ENCODE measurements at places on chromosomes 4 and X.

DNA sequence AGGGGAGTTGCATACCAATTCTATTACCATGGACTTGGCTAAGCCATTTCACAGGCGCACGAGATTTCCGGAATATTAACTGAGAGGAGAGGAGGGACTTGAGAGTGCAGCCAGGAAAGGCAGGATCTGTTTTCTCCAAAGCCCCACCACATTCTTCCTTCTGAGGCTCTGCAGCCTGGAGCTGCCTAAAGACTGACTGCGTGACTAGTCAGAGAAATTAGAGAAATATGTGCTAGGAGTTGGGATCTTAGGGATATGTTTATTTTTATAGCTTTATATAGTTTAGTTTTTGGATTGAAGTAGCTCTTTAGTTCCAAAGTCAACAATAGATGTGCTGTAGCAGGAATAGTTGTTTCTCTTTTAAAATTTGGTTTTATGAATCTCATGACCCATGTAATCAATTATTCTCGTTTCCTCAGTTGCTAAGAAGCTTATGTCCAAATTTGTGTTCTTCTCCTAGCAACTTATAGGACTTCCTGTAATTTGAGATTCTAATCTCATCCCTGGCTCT is 300.1 kb upstream of the DDX53 start:
- DNase-seq = no peak

DNA sequence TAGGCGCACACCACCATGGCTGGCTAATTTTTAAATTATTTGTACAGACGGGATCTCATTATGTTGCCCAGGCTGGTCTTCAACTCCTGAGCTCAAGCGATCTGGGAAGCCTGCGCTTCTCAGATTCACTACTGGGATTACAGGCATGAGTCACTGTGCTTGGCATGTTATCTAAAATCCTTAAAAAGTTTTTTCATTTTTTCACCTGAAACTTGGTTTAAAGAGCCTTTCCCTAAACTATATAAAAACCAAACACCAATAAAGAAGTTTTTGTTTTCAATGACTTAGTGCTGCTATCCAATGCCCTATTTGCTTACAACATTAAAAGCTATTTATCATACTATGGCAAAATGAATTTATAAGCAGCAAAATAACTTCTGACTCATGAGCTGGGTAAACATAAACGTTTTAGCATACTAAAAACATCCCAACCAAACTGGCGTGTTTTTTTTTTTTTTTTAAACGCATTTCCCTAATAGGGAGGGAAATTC is 127.8 kb downstream of the UBE2K start:
- no peak for DNase-seq

DNA sequence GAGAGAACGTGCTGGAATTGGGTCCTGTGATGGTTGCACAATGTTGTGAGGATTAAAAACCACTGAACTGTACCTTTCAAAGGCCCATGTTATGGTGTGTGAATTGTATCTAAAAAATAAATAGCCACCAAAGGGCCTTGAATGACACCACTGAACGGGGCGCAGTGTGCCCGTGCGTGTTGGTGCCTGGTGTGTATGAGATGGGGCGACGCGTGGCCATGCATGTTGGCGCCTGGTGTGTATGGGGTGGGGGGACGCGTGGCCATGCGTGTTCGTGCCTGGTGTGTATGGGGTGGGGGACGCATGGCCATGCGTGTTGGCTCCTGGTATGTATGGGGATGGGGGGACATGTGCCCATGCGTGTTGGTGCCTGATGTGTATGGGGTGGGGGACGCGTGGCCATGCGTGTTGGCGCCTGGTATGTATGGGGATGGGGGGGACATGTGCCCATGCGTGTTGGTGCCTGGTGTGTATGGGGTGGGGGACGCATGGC is 66.6 kb upstream of the HELT start:
- DNase-seq = no peak

DNA sequence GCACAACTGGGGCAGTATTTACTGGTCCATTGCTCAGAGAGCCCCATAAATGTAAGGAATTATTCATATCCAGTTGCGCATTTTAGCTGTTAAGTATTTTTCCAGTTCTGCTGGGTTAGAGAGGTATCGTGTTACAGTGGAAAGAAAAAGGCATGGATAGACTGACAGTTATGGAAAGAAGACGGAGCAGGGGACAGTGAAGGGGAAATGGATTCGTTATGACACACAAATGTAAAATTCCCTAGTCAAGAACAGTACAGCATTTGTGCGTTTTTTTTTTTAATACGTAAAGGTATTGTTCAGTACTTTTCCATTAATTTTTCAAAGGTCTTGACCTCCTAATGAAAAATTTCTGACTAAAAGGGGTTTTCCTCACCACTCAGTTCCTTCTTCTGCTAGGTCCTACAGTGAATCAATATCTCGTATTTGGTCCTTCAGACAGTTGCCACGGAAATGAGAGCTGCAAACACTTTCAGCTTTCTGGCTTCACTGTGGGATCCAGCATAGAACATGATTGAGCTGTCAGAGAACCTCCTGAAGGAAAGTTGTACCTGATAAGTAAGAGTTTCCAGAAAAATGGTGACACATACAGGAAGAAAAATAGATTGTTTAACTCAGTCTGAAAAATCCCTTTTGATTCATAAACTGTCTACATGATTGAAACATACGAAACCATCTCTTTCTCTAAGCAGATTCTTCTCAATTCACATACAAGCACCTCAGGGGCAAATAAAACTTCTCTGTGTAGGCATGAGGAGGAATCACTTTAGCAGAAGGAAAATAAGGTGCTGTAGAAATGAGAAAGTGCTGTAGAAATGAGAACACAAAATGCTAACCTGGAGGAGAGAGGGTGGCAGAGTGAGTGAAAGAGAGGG is 21.8 kb upstream of the BBS12 start:
- DNase-seq = no peak

DNA sequence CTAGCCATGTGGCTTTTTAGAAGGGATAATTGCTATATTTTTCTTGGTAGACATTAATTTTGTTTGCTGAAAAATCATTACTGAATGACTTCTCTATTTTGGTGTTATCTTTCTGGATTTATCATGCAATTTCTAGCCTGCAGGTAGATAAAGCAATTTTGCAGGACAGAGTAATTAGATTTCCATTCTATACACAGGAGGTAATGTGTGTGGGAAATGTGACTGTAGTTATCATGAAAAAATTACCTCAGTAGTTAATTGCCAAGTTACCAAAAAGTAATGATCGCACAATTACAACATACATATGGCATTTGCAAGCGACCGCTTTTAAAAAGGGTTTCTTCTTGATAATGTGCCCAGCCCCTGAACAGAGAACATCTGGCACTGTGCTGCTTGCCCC is 66.1 kb downstream of the KIT start:
- DNase-seq = no peak

DNA sequence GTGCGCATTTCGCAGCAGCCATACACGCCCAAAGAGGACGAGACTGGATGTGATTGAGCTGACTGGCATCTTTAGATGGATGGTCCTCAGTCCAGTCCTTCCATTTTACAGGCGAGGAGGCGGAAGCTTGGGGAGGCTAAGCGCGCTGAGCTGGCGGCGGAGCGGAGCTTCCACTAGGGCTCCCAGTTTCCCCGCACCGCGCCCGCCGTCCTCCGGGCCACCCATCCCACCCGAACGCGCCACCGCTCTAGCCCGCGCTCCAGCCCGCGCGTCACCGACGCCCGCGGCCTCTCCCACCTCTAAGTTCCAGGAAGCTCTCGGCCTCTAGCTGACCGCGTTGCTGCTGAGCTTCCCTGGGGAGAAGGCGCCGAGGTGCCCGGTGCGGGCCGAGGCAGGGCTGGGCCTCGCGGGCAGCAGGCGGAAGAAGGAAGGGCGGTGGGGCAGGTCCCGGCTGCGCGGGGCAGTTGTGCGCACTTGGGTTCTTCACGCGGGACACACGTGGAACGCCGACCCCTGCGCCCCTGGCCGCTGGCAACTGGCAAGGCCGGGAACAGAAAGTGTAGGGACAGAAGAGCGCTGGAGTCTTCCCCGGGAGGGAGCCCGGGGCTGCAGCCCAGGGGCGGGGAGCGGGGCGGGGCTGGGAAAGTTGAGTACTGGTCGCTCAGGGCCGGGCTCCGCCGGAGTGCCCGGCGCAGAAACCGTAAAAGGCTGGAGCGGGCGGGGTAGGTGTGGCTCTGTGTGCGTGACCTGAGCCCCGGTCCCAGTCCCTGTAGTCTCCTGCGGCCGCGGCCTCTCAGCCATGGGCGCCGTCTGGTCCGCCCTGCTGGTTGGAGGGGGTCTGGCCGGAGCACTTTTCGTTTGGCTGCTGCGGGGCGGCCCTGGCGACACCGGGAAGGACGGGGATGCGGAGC is at the start of gene STBD1:
STBD1 (plus strand) TSS at position 763 of the 911 bp plus-strand sequence; CDS start at position 800, 37 bp downstream.
- DNase-seq = no peak

GRCh38 chrX:120536061-120536460 is 24.7 kb downstream of the CUL4B start:
- no peak for DNase-seq

DNA sequence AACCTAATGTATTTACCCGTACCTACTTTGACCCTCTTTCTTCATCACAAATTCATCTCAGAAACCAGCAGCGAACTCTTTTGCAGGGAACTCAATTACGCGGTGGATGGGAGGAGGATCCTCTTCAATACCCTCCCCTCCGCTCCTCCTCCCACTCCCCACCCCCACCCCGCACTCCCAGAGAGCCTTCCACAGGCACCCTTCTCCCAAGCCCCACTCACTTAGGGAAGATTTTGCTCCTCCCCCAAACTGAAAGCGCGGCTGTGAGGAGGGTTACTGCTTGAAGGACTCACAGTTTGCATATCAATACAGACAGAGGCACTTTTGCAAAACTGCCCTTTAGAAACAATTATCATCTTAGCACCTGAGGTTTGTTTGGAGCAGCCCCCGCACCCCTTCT is 960 bp upstream of the IL1RAPL1 start:
- no peak for DNase-seq

DNA sequence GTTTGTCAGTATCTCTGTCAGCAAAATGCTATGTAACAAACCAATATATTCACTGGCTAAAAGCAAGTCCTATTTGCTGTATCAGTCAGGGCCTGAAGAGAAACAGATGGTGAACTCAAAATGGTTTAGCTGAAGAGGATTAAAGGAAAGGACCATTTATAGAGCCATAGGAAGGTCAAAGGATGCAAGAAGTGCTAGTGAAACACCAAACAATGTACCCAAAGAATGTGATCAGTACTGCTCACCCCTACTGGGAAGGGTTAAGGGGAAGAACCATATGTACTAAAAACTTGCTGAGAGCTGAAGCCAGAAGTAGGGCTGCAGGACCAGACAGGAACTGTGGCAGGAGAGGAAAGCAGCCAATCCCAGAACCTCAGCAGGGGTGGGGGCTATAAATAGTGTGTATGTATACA is 479.3 kb downstream of the INPP4B start:
- DNase-seq = no peak

- no peak for DNase-seq
Observed at GRCh38 chr4:36709991-36710390, 428.6 kb downstream of the DTHD1 start.

- DNase-seq = no peak
Observed at GRCh38 chr4:1755297-1755696, 34.0 kb downstream of the TACC3 start.

DNA sequence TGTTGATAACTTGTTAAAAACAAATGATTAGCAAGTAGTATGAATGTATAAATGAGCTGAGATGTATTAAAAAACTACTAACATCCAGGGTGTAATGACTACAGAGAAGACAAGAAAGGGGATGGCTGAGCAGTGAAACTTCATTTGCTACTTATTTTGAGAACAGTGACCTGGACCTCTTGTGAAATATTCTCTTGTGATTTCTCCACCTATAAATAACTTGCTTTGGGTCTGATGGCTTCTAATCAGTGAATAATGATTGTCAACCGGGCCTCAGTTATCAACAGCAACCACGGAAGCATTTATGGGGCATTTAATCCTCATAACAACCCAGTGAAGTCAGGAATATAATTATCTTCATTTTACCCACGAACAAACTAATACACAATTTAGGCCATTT is 154.2 kb upstream of the HAND2 start:
- no peak for DNase-seq

- DNase-seq = no peak
Observed at GRCh38 chrX:130995439-130995838, 62.7 kb upstream of the ARHGAP36 start.

DNA sequence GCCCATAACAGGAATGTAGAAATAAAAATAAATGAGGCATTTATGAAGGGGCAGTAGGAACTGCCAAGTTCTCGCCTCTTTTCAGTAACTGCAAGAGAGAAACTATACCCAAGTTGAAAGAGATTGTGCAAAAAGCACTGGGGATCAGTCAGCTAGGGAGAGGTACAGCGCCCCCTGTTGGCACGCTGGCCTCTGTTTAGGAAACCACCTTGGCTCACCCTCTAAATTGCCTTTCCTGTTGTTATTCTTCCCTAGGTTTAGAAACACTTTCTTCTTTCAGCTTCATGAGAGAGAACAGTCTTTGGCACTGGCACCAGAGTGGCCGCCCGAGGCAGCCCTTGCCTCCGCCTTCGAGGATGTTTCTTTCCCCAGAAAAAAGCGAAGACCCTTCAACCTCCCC is 348.5 kb downstream of the MID1IP1 start:
- peak; percentile 56 for DNase-seq

GRCh38 chr4:119744580-119744979 is 116.0 kb upstream of the PDE5A start:
- no peak for DNase-seq

DNA sequence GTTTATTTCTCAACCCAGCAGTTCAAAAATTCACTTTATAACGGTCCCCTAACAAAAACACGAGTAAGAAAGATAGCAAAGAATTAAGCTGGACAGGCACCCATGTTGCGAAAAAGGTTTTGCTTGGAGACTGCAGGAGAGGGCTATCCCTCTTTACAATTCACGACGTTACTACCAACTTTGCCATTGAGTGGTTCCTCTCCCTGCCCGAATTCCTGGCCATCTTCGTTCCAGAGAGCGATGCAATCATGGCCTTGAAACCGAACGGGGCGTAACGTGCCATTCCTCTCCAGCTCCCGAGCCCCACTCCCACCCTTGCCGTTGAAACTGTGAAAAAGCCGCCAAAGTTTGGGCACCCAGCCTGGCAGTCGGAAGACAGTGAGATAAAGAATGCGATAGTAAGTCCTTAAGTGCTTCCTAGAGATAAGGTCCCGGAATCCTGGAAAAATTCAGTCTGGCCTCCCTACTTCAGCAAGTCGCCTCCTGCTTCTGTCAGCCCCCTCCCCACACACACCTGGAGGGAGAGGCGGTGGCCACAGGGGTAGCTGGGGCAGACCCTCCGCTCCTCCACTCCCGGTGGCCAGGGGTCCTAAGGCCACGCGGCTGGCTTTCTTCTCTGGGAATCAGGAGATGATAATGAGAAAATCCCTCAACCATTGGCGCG is 65.2 kb downstream of the FBXO8 start:
- DNase-seq = no peak

DNA sequence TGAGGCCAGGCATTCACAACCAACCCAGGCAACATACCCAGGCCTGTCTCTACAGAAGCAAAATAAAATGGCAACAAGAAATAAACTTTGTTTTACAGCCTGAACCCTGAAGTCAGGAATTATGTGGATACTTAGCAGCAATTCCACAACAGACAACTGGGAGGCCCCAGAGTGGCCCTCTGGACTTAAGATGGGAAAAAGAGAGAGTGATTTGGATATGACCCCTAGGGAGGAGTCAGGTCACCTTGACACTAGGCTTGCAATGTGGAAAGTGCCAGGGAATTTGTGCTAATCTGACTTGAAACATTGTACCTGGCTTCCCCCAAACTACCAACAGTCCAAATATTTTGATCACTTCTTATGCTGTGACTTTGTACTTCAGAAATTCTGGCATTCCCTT is 193.1 kb downstream of the PARM1 start:
- no peak for DNase-seq
